ENCODE measurements at places on chromosomes 13 and 19.

DNA sequence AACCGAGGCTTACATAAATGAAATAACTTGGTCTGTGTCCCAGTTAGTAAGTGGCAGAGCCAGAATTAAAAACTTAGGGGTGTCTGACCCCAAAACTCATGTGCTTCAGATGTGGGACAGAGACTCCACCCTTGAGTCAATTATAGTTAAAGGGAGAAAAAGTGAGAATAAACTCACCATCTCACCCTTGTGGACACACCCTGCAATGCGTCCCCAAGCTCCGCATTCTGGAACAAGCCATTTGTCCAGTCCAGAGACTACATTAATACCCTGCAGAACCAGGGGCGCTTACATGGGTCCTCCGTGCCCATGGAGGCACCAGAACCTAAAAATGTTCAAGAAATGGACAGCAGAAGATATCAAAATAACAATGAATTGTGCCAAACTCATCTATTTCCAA is 207.0 kb upstream of the ZNF507 start:
- no peak for DNase-seq

DNA sequence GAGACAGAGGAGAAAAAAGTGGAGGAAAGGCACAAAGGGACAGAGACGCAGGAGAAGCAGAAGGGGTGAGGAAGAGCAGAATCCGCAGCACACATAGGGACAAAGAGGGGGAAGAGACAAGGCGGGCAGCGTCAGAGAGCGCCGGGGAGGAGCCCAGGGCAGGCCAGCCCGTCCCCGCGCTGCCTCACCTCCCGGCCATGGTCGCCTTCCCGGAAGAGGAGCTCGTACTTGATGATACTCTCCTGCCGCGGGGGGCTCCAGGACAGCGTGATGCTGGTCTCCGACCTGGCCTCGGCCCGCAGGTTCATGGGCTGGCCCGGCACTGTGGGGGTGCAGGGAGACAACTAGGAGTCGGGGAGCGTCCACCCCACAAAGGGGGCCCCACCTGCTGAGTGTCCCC is 100.6 kb downstream of the PTPRS start:
- no peak for DNase-seq

DNA sequence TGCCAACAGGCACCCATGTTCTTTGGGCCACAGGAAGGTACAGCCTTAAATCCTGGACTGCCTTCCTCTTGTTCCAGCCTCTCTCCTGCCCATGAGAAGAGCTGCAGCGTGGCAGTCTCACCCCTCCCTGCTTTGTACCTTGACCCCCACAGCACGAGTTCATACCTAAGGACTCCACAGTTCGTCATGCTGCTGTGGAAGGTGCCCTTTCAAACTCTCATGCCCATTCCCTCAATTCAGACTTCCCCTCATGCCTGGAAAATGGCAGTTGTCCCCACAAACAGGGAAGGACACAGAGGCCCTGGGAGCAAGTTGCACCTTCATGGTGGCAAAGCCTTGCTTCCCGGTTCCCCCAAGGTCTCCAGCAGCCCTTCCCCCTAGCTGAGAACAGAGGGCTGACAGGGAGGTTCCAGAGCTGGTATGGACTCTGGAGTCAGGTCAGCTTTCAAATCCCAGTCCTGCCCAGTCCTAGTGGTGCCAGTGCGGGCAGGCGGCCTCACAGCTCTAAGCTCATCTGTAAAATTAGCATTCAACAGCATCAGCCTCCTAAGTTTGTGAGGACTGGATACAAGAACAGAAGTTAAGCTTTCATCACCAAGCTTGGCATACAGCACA is 8.6 kb downstream of the GSK3A start:
- DNase-seq, result no peak

GRCh38 chr19:10158071-10158470 is 36.7 kb downstream of the DNMT1 start:
- DNase-seq, result no peak

DNA sequence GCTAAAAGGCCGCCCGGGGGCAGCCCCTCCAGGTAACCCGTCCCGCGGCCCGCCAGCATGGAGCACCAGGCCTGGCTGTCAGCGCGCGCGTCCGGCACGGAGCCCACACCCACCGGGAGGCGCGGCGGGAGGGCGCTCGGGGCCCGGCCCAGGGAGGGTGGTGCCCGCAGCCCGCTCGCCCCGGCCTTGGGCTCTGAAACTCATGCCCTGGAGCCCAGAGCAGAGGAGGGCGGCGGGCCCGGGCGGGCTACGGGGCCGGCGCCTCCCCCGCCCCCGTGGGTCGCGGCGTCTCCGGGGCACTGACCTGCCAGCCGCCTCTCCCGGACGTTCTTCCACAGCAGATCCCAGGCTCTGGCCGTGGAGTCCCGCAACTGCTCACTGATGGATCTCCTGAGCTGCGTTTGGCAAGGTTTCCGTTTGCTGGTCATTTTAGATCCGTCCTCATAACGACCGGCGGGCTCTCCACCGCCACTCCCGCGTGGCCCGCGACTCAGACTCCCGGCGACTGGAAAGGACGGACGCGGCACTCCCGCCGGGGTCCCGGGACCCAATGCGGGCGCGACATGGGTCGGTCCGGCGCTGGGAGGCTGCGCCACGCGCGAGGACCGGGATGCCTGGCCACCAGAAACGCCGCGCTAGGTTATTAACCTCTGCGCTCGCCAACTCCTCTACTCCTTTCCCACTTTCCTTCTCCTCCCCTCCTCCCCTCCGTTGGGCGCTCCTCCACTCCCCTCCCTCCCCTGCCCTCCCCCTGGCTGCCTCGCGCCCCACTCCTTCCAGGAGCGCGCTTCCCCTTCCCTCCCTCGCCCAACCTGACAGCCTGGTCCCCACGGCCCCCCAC is 64.7 kb upstream of the STARD13 start:
- no peak for DNase-seq

GRCh38 chr13:113929628-113930615 is 44.0 kb downstream of the C13orf46 start:
- no peak for DNase-seq

- no peak for DNase-seq
Observed at GRCh38 chr13:91353494-91353893, 6.0 kb downstream of the MIR17HG start.

- DNase-seq, result no peak
Observed at GRCh38 chr19:6475321-6476108, 6.1 kb downstream of the DENND1C start.

GRCh38 chr13:75995966-75996365 is 359.8 kb downstream of the LMO7 start:
- DNase-seq, result no peak

DNA sequence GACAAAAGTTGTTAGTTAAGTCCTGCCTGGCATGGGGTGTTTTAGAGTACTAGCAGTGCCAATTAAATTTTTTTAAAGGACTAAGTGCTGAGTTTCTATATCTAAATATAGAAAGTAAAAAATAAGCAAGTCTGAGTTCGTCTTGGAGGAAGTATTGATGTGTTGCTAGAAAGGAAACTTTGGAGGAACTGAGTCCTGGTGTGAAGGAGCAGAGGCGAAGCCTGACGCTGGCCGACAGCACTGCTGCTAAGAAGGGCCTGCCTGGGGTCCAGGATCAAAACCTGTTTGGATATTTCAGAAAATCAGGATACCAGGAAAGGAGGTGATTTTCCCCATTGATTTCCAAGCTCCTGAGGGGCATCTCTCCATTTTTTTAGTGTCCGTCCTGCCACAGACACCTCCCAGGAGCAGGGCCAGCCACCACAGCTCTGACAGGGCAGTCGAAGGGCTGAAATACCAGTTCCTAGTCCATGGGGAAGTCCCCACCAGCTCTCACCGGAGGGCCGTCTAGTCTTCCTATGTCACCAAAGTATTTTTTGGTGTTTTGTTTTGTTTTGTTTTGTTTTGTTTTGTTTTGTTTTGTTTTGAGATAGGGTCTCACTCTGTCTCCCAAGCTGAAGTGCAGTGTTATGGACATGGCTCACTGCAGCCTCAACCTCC is 38.2 kb upstream of the NPAS1 start:
- DNase-seq, result no peak

- no peak for DNase-seq
Observed at GRCh38 chr19:50514346-50515167, 844 bp upstream of the ASPDH start.

GRCh38 chr13:93851236-93851635 is 624.6 kb downstream of the GPC6 start:
- no peak for DNase-seq

- no peak for DNase-seq
Observed at GRCh38 chr13:37769545-37769944, 100.0 kb downstream of the TRPC4 start.

DNA sequence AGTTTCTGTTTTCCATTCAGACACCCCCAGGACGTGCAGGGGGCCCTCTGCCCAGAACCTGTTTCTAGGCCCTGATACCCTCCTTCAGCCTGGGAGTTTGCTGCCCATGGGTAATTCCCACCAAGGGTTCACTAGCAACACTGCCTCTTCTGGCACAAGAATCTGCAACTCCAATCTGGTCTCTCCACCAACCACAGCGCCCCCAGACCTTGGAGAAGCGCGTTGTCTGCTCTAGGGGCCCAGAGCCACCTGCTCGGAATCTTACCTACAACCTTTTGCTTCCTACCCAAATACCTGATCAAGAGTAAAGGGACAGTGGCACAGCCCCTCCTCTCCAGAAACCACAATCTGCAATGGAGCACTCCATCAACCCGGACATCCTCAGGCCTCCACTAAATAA is 763 bp downstream of the ZNF180 start:
- no peak for DNase-seq

DNA sequence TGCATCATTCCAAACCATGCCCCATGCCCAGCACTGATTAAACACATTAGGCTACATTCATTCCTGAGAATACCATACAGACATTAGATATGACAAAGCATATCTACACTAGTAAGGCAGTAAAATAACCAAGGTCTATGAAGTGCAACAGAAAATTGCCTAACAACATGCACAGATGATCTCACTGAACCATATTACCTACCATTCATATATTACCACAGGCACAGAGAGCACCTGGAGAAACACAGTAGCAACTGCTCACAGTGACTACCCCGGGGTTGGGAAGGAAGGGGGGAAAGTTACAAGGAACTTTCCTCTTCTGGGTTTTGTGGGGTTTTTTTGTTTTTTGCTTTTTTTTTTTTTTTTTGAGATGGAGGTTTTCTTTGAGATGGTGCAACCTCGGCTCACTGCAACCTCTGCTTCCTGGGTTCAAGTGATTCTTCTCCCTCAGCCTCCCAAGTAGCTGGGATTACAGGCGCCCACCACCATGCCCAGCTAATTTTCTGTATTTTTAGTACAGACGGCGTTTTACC is 669.6 kb downstream of the UQCRFS1 start:
- no peak for DNase-seq

GRCh38 chr13:111916201-111916600 is 150.7 kb upstream of the SOX1 start:
- no peak for DNase-seq

DNA sequence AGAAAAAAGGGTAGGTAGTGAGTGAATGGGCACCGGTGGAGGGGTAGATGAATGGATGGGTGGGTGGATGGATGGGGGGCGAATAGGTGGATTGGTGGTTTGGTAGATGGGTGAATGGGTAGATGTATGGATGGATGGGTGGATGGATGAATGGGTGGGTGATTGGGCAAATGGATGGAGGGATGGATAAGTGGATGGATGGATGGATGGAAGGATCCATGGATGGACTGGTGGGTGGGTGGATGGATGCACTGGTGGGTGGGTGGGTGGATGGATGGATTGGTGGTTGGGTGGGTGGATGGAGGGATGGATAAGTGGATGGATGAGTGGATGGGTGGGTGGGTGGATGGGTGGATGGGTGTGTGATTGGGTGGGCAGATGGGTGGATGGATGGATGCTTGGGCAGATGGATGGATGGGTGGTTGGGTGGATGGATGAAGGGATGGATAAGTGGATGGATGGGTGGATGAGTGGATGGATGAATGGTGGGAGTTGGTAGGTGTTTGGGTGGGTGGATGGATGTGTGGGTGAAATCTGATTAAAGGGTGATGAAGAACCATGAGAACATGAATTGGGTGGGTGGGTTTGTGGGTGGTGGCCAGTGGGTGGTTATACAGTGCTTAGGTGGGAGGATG is 2.3 kb downstream of the ANKRD24 start:
- DNase-seq, result no peak

GRCh38 chr13:45623516-45624090 is 8.1 kb upstream of the ERICH6B start:
- no peak for DNase-seq

- no peak for DNase-seq
Observed at GRCh38 chr19:1856698-1857603, 6.4 kb downstream of the KLF16 start.

GRCh38 chr13:84491952-84492351 is 609.7 kb upstream of the SLITRK1 start:
- DNase-seq, result no peak

DNA sequence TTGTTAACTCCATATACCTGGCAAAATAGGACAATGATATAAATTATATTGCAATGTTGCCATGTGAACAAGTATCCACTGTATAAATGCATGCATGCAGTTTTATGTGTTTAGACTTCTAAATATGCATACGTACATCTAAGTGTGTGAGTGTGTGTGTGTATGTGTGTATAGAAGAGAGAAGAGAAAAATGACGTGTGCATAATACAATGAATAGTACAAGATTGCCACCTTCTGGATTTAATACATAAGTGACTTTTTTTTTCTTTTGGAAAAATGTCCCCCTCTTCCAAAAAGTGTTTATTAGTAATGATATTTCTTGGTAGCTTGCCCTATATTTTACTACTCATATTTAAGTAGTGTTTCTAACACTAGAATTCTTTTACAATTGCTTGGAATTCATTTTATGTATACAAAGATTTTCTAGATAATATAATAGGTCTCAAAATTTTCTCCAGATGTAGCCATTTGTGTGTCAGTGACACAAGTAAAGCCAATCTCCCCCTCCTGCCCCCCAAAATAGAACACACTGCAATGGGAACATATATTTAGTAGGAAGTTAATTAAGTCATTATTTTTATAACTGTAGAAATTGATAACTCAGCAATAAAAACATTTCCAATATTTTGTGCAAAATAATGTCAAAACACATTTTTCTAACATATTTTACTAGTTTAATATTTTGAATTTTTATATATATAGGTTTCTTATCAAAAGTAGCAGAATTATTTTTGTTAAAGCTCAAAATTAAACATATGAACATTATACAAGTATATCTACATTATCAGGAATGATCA is 783.3 kb upstream of the ATXN8OS start:
- DNase-seq, result no peak

- peak; percentile 7 for DNase-seq
Observed at GRCh38 chr13:33676045-33676989, 141.6 kb upstream of the RFC3 start.

DNA sequence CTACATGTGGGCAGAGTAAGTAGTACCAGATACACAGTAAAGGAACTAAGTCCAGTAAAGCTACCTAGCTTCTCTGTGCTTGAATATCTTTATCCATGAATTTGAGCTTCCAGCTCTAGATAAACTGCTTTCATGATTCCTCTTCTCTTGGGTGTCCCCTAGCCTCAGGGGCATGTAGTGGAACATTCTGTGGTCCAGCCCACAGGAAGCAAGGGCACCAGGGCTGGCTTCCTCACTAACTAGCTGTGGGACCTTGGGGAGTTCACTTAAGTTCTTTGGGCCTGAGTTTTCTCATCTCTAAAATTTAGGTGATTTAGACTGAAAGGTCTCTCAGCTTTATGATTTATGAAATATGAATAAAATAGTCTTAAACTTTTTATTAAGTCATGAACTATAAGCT is 185.7 kb downstream of the KATNAL1 start:
- DNase-seq, result no peak

GRCh38 chr13:74979703-74980102 is 502.3 kb downstream of the TBC1D4 start:
- peak; percentile 4 for DNase-seq

Data from fibroblast of skin of left quadriceps (primary cell).